Hematopoietic multipotent progenitor cell treated with erythropoietin and hydrocortisone succinate and interleukin-3 and kit ligand, for 15 days (in vitro differentiated cells): ENCODE measurements at places on chromosomes 5 and 9.

DNA sequence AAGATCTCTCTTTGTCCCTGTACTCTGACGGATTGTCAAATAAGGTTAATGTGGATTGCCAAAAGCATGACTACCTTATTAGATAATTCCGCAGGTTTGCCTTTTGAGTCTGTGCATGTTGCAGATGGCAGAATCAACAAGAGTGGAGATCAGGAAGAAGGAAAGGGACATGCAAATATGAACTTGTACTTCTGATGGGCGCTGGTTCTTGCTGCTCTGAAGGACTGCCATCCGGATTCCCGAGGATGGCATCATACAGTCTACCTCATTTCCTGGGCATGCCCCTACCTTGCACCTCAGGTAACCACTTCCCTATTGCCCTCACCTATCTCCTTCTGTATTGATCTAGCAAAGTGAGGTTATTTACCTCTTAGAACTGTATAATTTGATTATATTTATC is 504.2 kb downstream of the ACTL7B start:
- DNase-seq, result no peak

DNA sequence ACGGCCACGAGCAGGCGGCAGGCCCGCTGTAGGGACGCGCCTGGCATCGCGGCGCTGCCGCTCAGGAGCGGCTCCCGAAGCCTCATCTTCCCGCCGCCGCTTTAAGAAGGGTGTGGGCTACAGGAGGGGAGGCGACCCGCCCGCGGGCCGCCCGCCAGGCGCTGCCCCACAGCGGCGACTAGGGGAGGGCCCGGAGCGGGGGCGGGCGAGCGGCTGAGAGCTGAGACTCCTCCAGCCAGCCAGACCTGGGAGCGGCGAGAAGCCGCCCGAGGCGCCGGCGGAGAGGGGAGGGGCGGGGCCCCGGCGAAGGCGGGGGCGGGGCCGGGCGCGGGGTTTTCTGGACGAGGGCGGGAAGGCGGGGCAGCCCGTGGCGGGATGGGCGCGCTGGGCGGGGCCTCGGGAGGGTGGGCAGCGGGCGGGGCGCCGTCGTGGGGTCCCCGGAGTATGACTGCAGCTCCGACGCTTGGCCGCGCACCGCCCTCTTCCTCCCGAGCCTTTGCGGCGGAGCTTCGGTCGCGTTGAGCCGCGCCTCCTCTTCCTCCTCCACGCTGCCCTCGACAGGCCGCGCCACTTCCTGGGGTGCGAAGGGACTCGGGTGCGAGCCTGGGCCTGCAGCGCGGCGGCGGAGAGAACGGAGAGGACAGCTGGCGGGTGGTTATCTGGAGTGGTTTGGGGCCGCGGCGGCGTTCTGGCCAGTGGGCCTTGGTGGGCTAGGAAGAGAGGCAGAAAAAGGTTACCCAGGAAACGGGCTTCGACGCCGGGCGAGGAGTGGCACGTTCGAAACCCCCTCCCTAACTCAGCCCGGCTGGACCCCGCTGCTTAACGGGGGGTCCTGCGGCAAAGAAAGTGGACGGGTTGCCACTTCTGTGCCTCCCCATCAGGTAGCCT is at the start of gene B4GALT1:
Gene B4GALT1, minus strand, starts transcription at position 253 of the 888 bp plus-strand sequence. Its CDS starts 167 bp downstream, at position 86.
- DNase-seq, result peak; percentile 88

DNA sequence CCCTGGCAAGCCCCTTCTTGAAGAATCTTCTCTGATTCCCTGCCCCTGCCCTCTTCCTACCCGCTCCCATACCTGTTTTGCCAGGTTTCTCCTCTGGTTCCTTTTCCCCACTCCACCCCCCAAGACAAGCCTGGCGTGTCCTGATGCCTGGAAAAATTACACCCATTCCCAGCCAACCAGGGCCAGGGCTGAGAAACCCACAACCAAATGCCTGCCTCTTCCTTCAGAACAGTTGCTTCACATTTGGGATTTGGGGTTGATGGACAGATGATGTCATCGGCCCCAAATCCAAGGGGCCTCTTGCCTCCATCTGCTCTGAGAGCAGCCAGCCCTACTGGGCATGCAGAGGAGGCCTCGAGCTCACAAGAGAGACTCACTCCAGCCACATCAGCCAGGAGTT is 8.8 kb upstream of the NEK6 start:
- DNase-seq, result no peak

- no peak for DNase-seq
These were observed 17.0 kb upstream of the ADAM19 start for GRCh38 chr5:157592594-157592993.

- DNase-seq, result no peak
These were observed 309.8 kb downstream of the TAF11L14 start for GRCh38 chr5:17944046-17944445.

GRCh38 chr9:109166771-109167601 is at the start of gene FRRS1L:
Gene FRRS1L (minus strand): TSS chr9:109167249. CDS start chr9:109167138, 111 bp downstream.
- no peak for DNase-seq
